ENCODE measurements at places on chromosomes 5 and 9. TPM values are rescaled to one million over a fixed set of nuclear protein-coding genes. Genes with fewer than 3 reads are reported as not detected.

GRCh38 chr9:113153599-113153998 lies 2.8 kb downstream of the SLC31A2 start:
- peaks cover 10% of the 10 kb centered on the region for H3K36me3 ChIP-seq
- H3K27me3 ChIP-seq = no peaks in the 10 kb centered on the region
- no peak for DNase-seq

- H3K27me3 ChIP-seq = no peaks in the 10 kb centered on the region
- DNase-seq = no peak
- H3K4me3 ChIP-seq = no peak overlapping the region
- no peaks in the 10 kb centered on the region for H3K4me1 ChIP-seq
- no peaks in the 10 kb centered on the region for H3K36me3 ChIP-seq
- H3K27ac ChIP-seq = no peak overlapping the region
Observed at GRCh38 chr5:155833287-155833686, 493.7 kb upstream of the SGCD start.

DNA sequence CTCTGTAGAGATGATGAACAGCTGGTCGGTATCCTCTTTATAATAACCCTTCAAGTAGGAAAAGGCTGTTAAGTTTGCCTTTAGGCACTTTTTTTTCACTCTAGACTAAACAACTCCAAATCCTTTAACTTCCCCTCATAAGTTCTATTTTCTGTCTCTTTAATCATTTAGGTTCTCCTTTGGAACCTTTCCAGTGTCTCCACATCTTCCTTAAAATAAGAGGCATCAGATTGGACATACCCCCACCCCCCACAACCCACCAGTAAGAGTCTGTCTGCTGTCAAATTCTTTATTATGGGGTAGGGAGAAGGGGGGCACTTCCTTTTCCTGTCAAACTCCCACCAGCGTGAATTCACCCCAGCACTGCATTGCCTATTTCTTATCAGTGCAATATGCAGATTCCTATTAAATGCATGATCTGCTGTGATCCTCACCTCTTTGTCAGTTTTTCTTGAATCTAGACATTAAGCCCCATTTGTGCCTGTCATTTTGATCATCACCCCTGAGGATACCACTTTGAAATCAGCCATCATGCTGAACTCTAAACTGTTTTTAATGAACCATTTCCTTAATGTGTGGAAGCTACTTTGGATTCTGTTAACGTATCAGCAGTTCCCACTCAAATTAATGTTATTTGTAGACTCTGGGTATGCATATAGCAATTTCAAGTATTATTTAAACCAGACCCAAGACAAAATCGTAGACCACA lies 212.2 kb downstream of the PDZD2 start:
- H3K27me3 ChIP-seq = peaks cover 13% of the 10 kb centered on the region
- no peak overlapping the region for H3K27ac ChIP-seq
- no peaks in the 10 kb centered on the region for H3K36me3 ChIP-seq

DNA sequence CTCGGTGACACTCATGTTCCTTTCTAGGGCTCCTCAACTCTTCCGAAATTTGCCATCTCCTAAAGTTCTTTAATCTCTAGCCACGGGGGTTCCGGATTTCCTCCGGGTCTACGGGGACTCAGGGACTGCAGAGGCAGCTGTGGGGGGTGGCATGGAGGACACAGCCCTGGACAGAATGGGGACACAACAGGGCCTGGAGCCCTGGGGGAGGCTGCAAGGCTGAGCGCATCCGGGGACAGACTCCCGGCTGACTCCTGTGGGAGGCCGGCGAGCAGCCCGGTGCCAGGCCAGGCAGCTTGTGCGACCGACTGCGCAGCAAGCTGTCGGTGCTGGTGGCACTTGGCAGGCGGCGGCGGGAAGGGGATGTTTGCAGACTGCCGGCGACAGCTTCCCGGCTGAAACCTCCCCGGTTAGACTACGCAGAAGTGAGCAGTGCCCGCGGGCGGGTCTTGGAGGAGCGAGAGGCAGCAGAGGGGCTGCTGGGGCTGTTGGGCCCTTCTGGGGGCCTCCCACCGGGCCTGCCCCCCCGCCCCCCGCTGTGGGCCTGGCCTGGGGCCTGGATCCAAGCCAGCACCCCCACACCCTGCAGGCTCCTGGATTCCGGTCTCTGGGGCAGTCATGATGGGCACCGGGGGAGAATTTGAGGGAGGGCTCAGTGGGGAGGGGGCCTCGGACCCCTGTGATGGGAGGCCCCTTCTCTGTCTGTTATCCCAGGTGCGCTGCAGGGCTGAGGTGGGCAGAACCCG lies 28.7 kb upstream of the UBAC1 start:
- no peak overlapping the region for H3K27ac ChIP-seq
- no peaks in the 10 kb centered on the region for H3K36me3 ChIP-seq
- peaks cover 30% of the 10 kb centered on the region for H3K4me1 ChIP-seq
- H3K4me3 ChIP-seq = no peak overlapping the region
- no peak for DNase-seq
- H3K27me3 ChIP-seq = peaks cover 32% of the 10 kb centered on the region

GRCh38 chr9:134359493-134360179 lies 33.4 kb downstream of the RXRA start:
- H3K4me1 ChIP-seq = peaks cover 47% of the 10 kb centered on the region
- no peak for DNase-seq
- H3K4me3 ChIP-seq = no peak overlapping the region
- no peaks in the 10 kb centered on the region for H3K27me3 ChIP-seq
- H3K27ac ChIP-seq = peak overlapping the region; percentile 14
- H3K36me3 ChIP-seq = no peaks in the 10 kb centered on the region

GRCh38 chr9:4349816-4350418 lies 50.0 kb upstream of the GLIS3 start:
- H3K4me3 ChIP-seq = no peak overlapping the region
- H3K27me3 ChIP-seq = no peaks in the 10 kb centered on the region
- no peak for DNase-seq
- no peaks in the 10 kb centered on the region for H3K36me3 ChIP-seq

DNA sequence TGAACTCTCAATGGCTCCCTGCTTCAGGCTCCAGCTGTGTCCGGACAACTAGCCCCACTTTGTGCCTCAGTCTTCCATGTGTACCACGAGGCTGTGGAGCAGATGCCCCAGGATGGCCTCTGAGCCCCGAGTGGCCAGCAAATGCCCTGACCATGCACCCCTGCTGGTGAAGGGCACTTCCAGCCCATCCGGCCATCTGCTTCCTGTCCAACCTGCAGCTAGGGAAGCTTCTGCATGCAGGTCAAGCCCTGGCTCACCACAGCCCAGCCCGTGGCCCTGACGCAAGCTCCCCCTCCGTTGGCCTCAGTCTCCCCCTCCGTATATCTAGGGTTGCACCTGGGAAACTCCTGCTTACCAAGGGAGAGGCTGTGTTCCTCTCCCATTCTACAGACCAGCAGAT lies 4.8 kb downstream of the NINJ1 start:
- H3K27me3 ChIP-seq = no peaks in the 10 kb centered on the region
- peak overlapping the region; percentile 97 for H3K27ac ChIP-seq
- H3K36me3 ChIP-seq = peaks cover 5% of the 10 kb centered on the region
- no peak overlapping the region for H3K4me3 ChIP-seq

DNA sequence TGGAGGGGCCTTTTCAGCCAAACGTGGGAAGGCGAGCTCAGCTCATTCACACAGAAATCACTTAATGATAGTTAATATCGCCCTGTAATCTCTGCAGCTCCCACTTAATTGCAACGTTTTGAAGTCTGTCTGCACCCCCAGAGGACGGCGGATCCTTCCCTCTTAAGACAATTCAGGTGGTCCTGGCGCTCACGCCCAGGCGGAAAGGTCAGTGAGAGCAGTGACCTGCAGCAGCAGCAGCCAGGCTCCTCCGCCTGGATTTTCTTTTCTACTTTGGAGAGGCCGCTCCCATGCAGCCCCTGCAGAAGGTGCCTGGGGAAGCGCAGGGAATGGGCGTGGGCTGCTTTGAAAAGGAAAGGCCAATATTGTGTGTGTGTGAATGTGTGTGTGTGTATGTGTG lies 400.9 kb upstream of the IRX1 start:
- no peaks in the 10 kb centered on the region for H3K4me1 ChIP-seq
- no peak overlapping the region for H3K27ac ChIP-seq
- peaks cover 40% of the 10 kb centered on the region for H3K27me3 ChIP-seq
- no peak for DNase-seq
- H3K36me3 ChIP-seq = no peaks in the 10 kb centered on the region

DNA sequence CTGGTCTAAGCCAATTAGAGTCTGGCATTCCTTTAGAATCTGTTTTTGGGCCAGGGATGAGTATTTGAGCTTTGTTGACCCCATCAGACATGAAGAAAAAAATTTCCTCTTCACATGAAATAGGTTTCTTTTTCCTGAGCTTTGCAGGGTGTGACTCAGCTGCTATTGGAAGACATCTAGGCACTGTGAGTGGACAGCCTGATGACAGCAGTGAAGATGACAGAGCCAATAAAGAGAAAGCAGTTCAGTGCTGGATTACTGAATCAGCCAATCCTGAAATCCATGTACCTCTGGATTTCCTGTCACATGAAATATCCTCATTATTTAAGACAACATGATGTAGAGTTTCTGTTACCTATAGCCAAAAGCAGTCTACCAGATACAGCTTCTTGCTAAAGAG lies 51.3 kb upstream of the GRIA1 start:
- H3K36me3 ChIP-seq = no peaks in the 10 kb centered on the region
- H3K27ac ChIP-seq = no peak overlapping the region
- DNase-seq = no peak
- H3K27me3 ChIP-seq = no peaks in the 10 kb centered on the region
- H3K4me1 ChIP-seq = no peaks in the 10 kb centered on the region

DNA sequence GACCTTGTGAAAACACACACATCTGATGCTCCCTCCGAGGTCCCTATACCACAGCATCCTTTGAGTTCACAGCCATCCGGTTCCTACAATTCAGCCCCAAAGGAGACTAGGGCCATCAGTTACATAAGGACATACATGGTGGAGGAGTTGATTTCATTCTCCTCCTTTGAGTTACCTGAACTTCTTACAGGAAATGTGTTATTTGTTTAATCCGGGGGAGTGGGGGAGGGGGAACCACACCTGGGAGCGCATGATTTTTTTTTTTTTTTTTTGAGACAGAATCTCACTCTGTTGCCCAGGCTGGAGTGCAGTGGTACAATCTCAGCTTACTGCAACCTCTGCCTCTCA lies 30.7 kb downstream of the SEMA4D start:
- no peaks in the 10 kb centered on the region for H3K36me3 ChIP-seq
- no peak for DNase-seq
- H3K4me1 ChIP-seq = no peaks in the 10 kb centered on the region
- H3K27me3 ChIP-seq = no peaks in the 10 kb centered on the region
- no peak overlapping the region for H3K27ac ChIP-seq

DNA sequence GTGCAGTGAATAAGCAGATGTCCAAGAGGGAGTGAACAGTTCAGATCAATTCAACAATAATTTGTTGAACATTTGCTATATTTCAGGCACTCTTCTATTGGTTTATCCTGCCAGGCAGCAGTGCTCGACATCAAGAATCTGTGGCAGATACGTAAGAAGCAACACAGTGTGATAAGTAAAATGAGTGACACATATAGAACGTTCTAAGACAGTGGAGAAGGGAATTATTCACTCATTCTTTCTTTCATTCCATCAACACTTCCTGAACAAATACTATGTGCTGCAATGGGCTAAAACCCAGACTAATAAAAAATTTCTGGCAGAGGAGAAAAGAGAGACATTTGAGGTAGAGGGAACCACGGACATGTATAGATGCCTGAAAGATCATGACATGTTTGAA lies 89.9 kb upstream of the GLIS3 start:
- H3K4me1 ChIP-seq = no peaks in the 10 kb centered on the region
- H3K36me3 ChIP-seq = no peaks in the 10 kb centered on the region
- H3K27me3 ChIP-seq = no peaks in the 10 kb centered on the region
- H3K27ac ChIP-seq = no peak overlapping the region

DNA sequence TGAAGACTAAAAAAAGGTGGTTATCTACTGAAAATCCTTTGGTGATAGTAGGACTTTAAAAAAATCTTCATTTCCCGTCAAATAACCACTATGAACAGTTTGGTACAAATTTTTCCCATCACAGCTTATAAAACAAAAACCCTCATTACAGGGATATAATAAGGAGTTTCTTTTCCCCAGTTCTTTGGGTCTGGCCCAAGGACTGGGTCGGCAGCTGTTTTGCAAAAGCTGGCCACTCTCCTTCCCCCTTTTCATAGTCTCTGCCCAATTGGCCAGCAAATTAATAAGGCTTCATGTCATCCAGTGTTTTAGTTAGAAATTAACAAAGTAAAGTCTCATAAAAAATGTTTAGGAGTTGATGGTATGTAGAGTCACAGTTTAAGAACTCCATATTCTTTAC lies 47.0 kb upstream of the PDE8B start:
- no peak overlapping the region for H3K27ac ChIP-seq
- H3K4me3 ChIP-seq = no peak overlapping the region
- no peaks in the 10 kb centered on the region for H3K27me3 ChIP-seq
- peaks cover 14% of the 10 kb centered on the region for H3K4me1 ChIP-seq
- no peaks in the 10 kb centered on the region for H3K36me3 ChIP-seq
- no peak for DNase-seq

DNA sequence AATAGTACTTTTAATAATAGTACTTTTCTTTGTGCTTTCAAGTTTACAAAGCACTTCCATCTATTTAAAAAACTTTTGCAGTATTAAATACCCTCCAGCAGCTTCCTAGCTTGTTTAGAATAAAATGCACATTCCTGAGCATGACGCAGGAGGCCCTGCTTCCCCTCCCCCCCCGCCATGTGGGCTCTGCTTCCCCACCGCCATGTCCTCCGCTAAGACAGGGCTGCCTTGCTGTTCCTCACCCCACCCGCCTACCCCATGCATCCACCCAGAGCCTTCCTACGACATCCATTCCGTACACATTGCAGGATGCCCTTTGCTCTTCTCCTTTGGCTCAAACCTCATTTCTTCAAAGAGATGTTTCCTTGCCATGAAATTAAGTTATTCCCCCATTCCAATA lies 205.9 kb upstream of the MSX2 start:
- no peak overlapping the region for H3K4me3 ChIP-seq
- H3K36me3 ChIP-seq = no peaks in the 10 kb centered on the region
- H3K27ac ChIP-seq = no peak overlapping the region
- H3K27me3 ChIP-seq = no peaks in the 10 kb centered on the region

- no peaks in the 10 kb centered on the region for H3K27me3 ChIP-seq
- H3K4me1 ChIP-seq = no peaks in the 10 kb centered on the region
- H3K36me3 ChIP-seq = no peaks in the 10 kb centered on the region
- H3K4me3 ChIP-seq = no peak overlapping the region
- H3K27ac ChIP-seq = no peak overlapping the region
- peak; percentile 62 for DNase-seq
Observed at GRCh38 chr9:61667559-61668121, 477.8 kb downstream of the SPATA31A7 start.

- H3K27ac ChIP-seq = no peak overlapping the region
- H3K4me1 ChIP-seq = no peaks in the 10 kb centered on the region
- no peak overlapping the region for H3K4me3 ChIP-seq
- H3K36me3 ChIP-seq = no peaks in the 10 kb centered on the region
Observed at GRCh38 chr5:1180841-1181271, 20.5 kb upstream of the SLC6A19 start.

GRCh38 chr9:134611046-134611445 lies 30.6 kb upstream of the COL5A1 start:
- no peak for DNase-seq
- no peak overlapping the region for H3K27ac ChIP-seq

GRCh38 chr9:7862170-7862569 lies 62.6 kb upstream of the DMAC1 start:
- no peak for DNase-seq
- H3K4me3 ChIP-seq = no peak overlapping the region
- no peak overlapping the region for H3K27ac ChIP-seq
- no peaks in the 10 kb centered on the region for H3K36me3 ChIP-seq
- no peaks in the 10 kb centered on the region for H3K4me1 ChIP-seq
- H3K27me3 ChIP-seq = no peaks in the 10 kb centered on the region

The DRD1 gene
- not detected for total RNA-seq

The SLC36A2 gene
- total RNA-seq = not detected

The WDR31 gene
- 1.8 TPM for total RNA-seq

The TRPM3 gene
- total RNA-seq = 0.55 TPM

The TGFBI gene
- 49.2 TPM for total RNA-seq

The SLC6A19 gene
- total RNA-seq = not detected

The GPR151 gene
- total RNA-seq = not detected

The PCDHB5 gene
- 3.2 TPM for total RNA-seq

The IFNA21 gene
- total RNA-seq = not detected

The JAKMIP2 gene
- total RNA-seq = 8.9 TPM

The SPATA31C1 gene
- total RNA-seq = not detected
